ENCODE measurements at places on chromosomes 5 and 9.

GRCh38 chr9:133621725-133622267 lies 12.6 kb upstream of the FAM163B start:
- no peak for DNase-seq

GRCh38 chr5:64914396-64914795 lies 145.7 kb downstream of the CWC27 start:
- no peak for DNase-seq

DNA sequence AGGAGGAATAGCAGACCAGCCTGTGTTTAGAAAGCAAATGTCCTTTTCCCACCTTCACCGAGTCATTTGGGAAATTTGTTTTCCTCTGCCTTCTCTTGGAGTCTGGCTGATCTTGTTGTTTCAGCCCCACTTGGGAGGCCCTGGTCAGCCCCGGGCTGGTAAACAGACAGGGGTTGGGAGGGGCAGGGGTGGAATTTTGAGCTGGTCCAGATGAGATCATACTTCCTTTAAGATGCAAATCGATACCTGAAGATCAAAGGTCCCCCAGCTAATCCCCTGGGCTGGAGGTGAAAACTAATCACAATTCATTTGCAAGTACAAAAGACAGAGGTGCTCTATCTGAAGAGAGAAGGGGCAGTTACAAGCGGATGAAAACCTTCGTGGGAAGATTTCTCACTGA lies 118.4 kb downstream of the PAPPA start:
- DNase-seq: no peak

GRCh38 chr5:172364773-172365172 lies 81.2 kb upstream of the UBTD2 start:
- no peak for DNase-seq
